Activated CD4-positive, alpha-beta T cell treated with anti-CD3 and anti-CD28 coated beads, Interleukin-2, amount 50 U/mL, for 24 hours (primary cell): ENCODE measurements at places on chromosomes 11 and 22.

DNA sequence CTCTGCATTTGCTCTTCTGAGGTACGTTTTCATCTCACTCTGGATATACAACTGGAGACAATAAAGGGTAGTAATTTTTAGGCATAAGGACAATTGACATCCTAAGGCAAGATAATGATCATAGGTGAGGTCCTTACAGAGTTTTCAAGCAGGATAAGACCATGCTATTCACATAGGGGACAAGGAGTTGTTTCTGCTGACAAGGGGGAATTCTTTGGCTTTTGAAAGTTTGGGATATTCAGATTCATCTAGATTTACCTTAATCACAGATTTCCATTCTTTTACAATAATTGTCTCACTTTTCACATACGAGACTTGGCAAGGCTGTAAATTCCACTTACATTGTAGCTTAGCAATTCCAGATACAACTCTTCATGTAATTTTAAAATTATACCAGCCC lies 256.2 kb downstream of the AASDHPPT start:
- no peak for DNase-seq

- peak; percentile 46 for DNase-seq
Observed at GRCh38 chr11:118216621-118217481, 8.0 kb downstream of the JAML start.

DNA sequence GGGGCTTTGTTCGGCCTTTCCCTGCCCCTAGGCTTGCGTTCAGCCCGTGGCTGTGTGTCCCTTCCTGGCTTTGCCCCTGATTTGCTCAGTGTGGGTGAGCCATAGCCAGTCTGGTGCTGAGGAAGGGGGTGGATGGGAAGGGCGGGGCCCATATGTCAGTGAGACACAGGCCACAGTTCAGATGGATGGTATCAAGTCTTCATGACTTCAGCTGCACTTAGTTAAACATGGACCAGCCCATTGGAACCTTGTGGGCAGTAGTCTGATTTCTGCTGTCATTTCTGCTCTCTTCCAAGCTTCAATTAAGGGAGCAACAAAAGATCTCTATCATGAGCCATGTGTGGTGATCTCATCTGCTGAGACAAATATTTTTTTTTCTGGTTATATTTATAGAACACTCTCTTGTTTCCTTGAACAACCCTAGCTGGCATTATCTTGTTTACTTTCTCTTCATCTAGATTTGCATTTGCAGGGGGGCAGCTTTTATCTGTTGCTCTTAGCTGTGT lies 21.6 kb upstream of the PEX26 start:
- DNase-seq = no peak

DNA sequence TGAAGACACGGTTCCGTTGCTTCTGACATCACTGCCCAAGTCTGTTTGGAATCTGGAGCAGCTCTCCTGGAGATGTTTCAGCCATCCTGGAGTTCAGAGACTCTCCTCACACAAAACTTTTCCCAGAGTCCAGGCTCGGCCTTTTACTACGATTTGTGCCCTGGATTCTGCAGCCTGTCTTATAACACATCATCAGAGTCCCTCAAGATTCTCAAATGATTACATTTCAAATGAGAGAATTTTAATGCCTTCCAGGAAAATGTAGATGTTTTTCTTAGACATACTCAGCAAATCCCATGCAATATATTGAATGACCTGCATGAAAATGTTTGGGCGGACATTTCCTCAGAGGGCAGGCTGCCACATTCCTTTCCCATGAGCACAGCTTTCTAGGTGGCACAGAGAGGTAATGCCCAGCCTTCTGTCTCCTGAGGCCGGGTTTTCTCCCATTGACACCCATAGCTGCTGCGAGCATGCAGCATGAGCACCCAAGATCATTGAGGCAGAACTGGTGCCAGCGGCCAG lies 129.1 kb downstream of the SNX19 start:
- no peak for DNase-seq

DNA sequence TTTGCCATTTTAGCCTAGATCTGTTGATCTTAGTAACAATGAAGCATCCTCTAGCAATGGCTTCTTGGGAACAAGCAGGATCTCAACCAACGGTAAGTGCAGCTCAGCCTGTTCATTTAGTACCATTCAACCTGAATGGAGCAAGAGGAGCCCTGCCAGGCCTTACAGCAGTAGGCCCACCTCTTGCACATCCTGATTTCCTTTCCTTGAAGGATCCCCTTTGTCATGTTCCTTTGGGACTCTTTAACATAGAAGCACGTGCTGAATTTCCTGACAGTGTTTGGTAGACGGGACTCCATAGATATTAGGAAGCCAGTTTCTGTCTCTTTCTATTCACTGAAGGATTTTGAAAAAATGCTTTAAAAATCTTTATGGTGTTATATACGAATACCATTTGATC lies 1.5 kb downstream of the PIWIL4 start:
- DNase-seq = no peak

- DNase-seq = no peak
Observed at GRCh38 chr11:71438650-71439049, 9.5 kb downstream of the DHCR7 start.

DNA sequence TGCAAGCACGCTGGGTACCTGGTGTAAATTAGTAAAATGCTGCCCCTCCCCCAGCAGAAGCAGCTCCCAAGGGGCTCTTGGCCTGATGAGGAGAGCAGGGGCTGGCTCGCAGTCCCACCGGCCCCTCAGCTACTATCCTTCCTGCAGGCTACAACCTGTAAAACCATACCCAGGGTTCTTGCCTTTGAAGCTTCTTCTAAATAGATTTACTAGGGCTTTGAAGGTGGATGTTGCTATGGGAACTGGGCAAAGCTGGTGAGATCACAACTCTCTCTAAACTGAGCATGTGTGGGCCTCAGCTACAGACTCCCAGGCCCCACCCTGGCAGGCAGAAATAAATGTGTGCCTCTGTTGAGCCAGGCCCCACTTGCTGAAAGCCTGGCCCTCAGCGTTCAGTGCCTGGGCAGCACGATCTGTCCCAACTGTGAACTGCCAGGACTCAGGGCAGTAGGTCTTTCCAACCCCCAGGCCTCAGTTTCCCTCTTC lies 18.5 kb downstream of the CD5 start:
- no peak for DNase-seq

DNA sequence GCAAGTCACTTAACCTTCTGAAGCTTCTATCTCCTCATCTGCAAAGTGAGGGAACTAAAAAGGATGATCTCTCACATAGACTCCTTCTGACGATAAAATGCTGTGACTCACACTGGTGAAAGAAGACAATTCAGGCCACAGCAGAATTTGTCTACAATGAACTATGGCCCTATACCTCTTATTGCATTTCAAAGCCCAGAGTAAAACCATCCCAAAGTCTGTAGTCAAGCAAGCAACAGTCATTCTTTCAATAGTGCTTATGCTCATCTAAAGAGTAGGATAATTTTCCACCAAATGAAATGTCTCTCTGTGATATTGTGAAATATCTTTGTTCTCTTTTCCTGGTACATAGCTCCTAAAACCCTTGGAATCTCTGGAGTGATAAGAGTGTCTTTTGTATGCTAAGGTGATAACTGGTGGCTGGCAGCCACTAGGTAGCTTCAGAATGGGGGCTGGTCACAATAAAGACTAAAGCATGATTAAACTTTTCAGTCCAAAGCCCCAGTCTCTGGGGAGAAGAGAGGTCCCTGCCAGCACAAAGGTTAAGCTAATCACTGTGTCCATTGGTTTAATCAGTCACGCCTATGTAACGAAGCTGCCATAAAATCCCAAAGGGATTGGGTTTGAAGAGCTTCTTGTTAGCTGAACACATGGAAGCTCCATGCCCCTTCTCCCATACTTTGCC lies 30.8 kb downstream of the SYTL2 start:
- DNase-seq = no peak

GRCh38 chr11:104096900-104097299 lies 60.5 kb downstream of the DDI1 start:
- no peak for DNase-seq

DNA sequence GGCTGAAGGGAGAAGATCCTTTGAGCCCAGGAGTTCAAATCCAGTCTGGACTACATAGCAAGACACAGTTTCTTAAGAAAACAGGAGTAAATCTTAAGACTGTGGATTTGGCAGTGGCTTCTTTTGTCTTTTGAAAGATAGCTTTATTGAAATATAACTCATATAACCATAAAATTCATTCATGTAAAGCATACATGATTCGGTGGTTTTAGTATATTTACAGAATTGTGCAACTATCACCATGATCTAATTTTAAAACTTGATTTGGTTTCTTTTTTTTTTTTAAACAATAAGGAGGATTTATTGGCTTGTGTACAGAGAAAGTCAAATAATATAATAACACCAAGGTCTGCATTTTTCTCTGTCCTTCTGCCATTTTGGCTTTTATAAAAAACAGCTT lies 23.1 kb upstream of the PSMA1 start:
- no peak for DNase-seq
